ENCODE measurements at places on chromosomes 4 and X.

- DNase-seq, result no peak
Observed at GRCh38 chr4:48347282-48347921, 6.1 kb downstream of the SLAIN2 start.

- no peak for DNase-seq
Observed at GRCh38 chr4:561426-561825, 14.7 kb downstream of the TMEM271 start.

DNA sequence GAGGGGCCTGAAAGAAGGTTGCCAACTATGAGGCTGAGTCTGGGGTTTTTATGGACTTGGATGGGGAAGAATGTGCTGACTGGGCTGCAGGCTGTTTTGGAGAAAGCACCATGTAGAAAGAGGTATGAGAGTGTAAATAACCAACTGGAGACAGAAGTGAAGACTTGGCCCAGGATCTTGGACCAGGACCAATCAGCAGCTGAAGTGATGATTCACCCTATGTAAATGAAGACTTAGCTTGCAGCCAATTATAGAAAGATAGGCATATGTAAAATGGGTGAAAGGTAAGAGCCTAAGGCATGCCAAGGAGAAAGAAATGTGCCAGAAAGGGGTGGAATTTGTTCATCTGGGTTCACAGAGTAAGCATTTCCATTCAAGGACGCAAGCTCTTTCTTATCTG, 856.7 kb upstream of the PRKX start:
- no peak for DNase-seq

DNA sequence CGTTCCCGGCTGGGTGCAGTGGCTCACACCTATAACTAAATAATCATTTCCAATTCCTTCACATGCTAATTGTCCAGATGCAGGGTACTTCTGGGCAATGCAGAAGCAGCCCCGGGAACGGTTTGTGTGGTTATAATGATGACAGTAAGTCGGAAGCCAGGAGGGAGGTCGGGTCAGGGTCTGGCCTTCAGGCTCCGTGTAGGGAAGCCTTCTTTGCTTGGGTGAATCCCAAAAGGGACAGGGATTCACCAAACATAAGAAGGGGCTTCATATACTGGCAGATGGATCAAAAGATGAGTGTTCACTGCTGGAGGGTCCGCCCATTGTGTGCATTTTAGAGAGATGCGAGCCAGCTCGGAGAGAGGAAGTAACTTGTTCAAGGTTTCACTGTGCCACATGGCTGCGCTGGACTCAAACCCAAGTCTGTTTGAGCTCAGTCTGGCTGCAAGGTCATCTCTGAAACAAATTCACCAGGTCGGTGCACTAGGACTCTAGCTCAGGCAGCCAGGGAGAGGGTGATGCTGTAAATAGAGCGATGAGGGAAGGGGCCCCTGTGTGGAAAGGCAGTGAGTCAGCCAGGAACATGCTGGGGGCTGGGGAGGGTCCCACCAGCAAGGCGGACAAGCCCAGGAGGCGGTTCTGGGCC, 4.8 kb upstream of the KIAA0232 start:
- DNase-seq, result no peak

- DNase-seq, result no peak
Observed at GRCh38 chr4:88178626-88179231, 20.3 kb upstream of the ABCG2 start.

GRCh38 chr4:87188932-87189331, 31.5 kb downstream of the KLHL8 start:
- no peak for DNase-seq

DNA sequence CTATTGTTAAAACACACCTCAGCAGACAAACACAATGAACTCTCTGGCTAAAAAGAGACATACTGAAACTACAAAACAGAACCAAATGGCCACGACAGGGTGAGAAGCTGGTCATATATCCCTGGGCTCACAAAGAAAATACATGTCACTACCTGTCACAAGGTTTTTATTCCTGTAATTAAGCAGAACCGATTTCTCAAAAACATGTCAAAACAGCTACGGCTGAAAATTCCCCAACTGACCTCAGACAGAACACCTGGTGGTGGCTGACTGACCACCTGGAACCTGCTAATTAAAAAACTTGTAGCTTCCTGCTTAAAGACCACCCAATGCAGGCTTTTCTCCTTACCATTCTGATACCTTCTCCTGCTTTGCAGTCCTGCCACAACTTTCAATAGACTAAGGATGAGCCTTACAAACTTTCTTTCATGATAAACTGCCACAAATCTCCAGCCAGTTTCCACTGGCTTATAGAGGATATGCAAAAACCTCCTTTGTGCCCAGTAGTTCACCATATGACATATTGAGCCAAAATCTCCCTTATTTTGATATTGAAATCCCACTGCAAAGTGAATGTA, 571.9 kb downstream of the SPOCK3 start:
- DNase-seq, result no peak

DNA sequence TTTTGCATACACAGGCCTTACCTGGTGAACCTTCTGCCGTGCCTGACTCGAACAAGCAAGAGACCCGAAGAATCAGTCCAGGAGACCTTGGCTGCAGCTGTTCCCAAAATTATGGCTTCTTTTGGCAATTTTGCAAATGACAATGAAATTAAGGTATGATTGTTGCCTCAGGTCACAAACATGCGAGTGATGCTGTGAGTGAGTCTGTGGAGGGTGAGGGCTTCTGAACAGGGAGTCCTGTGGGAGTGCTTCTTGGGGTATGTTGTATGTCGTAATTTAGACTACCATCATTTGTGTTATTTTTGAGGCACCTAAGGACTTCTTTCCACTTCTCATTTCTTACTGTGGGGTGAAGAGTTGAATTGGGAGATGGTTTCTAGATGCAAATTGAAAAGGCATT, 32.8 kb downstream of the HTT start:
- no peak for DNase-seq

DNA sequence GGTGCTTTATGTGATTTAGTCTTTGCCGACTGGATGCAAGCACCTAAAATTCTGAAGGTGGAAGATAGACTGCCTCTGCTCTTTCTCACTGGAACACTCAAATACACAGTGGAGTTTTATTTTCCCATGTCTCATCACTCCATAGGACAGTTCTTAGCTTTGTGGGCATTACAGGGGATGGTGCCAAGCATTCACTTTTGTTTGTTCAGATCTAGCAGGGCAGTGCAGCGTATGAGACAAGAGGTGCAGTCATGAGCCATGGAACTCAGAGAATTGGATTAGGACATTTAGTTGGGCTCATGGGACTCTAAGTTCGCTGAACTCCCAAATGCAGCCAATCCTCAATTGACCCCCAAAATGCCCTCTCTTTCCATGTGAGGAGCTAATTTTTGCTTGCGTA, 1136.9 kb upstream of the PRKX start:
- no peak for DNase-seq

GRCh38 chr4:1882850-1883271, 11.7 kb downstream of the NSD2 start:
- no peak for DNase-seq

DNA sequence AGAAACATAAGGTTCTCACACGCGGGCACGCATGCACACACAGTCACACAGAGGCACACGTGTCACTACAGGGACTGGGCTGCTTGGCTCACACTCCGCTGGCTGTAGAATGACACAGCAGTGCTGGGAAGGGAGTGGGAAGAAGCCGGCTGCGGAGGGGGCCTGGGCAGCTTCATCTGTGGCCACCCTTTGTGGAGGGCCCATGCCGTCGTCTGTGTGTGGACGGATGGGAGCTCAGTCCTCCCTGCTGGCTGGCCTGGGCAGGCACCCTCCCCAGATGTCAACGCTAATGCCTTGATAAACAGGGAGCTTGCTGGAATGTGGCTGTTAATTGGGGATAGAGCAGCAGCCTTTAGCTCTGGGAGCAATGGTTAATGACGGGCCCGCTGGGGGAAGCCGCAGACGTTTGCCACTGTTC, 621.1 kb downstream of the BCOR start:
- peak; percentile 25 for DNase-seq

GRCh38 chr4:115688961-115689360, 575.5 kb upstream of the NDST4 start:
- no peak for DNase-seq

GRCh38 chr4:100169491-100170485, 20.5 kb downstream of the DDIT4L start:
- no peak for DNase-seq

- no peak for DNase-seq
Observed at GRCh38 chr4:175421506-175421905, 390.6 kb downstream of the GPM6A start.

DNA sequence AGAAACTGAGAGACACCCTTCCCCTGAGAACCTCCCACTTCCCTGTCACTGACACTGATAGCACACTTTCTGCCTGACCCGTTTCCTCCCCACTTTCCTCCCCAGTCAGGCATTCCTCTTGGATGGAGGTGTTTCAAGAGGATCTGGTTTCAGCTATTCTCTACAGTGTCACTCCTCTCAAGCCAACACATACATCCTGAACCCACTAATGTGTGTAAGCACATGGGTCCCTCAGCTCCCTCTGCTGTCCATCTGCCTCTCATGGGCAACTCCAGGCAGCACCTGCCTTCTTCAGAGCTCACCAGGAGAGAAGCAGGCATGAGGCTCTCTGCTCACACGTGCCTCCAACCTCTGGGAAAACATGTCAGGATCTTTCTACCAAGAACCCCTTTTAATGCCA, 207.6 kb downstream of the NAF1 start:
- DNase-seq, result peak; percentile 5

DNA sequence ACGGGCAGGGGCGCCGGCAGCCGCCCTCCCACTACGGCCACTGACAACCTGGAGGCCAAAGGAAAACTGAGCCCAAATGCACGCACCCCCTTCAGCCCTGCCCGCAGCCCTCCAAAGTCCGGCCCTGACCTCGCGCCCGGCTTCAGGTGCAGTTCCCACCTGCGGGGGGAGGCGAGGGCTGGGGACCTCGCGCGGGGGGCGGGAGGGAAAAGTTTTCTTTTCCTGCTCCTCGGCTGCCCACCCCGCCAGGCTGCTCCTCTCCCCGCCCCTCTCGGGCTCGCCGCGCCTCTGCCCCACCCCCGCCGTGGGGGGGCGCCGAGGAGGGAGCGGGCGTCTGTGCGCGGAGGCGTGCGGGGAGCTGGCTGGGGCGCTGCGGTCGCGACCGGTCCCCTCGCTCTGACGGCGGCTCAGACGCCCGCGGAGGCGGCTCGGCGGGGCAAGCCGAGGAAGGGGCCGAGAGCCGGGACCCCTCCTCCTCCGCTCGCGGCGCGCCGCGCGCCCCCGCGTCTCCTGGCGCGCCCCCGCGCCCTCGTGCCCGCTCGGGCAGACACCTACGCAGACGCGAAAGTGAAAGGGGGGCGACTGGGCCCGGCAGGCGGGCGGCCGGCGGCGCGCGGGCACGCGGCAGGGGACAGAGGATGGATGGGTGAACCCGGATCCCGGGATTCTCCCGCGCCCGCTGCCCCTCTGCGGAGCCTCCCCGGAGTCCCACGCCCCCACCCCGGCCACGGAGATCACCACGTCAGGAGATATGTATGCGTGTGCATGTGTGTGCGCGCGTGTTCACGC, 3.1 kb upstream of the NR3C2 start:
- peak; percentile 78 for DNase-seq

- DNase-seq, result no peak
Observed at GRCh38 chr4:54586320-54586955, 71.3 kb upstream of the KIT start.

DNA sequence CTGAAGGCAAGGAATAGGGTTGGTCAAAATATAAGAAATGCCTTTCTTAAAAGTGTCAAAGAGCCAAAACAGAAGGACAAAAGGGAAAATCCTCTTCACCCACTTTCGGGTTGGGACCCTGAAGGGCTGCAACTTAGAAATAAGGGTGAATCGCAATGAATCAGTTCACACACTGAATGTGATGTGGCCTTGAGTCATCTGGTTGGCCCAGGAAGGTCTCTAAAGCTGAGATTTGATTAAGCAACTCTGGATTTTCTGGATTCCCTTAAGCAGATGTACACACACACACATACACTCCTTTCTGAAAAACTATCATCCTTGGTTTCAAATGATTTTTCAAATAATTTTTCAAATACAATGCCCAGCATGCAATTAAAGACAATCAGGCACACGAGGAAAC, 13.1 kb downstream of the TAB3 start:
- DNase-seq, result no peak

- no peak for DNase-seq
Observed at GRCh38 chr4:159160242-159160641, 57.4 kb downstream of the RAPGEF2 start.

DNA sequence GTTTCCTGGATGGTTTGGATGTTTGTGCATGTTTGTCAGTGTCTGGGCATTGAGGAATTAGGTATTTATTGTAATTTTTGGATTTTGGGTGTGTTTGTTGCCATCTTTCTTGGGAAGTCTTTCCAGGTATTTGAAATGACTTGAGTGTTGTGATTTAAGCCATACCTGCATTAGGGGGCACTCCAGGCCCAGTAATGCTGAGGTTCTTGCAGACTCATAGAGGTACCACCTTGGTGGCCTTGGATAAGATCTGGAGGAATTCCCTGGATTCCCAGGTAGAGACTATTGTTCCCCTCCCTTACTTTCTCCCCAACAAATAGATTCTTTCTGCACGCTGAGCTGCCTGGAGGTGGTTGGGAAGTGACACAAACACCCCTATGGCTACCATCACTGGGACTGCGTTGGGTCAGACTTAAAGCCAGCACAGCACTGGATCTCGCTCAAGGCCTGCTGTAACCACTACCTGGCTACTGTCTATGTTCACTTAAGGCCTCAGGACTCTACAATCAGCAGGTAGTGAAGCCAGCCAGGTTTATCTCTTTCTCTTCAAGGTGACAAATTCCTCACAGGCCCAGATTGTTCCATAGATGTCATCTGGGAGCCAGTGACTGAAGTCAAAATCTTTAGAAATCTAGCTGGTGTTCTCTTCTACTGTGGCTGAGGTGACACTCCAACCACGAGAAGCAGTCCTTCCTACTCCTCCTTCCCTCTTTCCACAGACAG, 643.6 kb downstream of the PDHA2 start:
- no peak for DNase-seq

DNA sequence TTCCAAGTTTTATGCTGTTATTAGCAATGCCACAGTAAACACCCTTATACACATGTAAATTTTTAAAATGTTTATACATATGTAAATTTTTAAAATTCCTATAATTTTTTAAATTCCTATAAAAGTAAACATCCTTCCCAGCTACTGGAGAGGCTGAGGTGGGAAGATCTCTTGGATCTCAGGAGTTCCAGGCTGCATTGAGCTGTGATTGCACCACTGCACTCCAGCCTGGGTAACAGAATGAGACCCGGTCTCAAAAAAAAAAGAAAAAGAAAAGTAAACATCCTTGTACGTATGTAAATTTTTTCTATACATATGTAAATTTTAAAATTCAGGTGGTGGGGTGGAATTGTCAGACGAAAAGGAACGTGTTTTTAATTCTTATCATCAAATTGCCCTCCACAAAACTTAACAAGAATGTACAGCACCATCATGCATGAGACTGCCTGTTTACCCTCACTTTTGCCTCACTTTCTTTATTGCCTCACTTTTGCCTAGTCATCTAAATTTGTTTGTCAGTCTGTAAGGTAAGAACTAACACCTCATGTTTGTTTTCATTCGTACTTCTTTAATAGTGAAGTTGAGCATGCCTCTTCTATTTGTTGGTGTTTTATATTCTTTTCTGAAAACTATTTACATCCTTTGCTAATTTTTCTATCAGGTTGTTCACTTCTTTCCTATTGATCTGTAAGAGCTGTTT, 8.0 kb downstream of the SLC7A3 start:
- DNase-seq, result no peak

Measured in nephron progenitor cell (in vitro differentiated cells).